ENCODE measurements at places on chromosomes 11 and 22.

DNA sequence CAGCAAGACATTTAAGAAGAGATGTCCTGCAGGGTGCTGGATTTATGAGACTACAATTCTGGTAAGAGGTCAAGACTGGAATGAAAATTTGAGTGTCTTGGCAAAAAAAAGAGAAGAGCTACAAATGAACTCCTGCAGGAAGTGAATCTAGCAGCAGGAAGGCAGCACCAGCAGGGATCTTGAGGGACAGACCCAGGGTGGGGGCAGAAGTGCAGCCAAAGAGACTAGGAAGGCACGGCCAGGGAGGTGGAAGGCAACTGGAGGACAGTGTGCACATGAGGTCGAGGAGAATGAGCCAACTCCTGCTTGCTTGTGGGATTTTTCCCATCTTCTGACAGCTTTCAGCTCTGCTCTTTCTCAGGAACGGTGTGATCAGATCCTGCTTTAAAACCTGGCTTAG, 263.2 kb downstream of the BUD13 start:
- no peak for DNase-seq

GRCh38 chr22:20268279-20269012, at the start of gene RTN4R:
Gene RTN4R, minus strand, starts transcription at chr22:20268318. Its CDS starts 226 bp downstream, at chr22:20268092.
- DNase-seq: peak; percentile 55

DNA sequence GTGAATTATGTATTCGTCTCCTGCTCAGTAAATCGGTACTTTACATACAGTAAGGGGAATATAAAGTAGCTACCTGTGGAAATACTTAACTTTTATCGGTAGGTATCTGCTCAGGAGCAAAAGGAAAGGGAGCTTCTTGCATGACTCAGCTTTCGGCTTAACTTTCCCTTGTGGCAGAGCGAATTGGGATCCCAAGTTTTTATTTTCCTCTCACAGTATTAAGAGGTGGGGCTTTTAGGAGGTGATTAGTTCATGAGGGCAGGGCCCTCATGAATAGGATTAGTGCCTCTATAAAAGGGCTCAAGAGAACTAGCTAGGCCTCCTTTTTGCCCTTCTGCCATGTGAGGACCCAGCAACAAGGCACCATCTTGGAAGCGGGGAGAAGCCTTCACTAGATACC, 18.7 kb downstream of the RCN1 start:
- no peak for DNase-seq

GRCh38 chr11:66556086-66556485, 9.4 kb downstream of the ACTN3 start:
- no peak for DNase-seq

DNA sequence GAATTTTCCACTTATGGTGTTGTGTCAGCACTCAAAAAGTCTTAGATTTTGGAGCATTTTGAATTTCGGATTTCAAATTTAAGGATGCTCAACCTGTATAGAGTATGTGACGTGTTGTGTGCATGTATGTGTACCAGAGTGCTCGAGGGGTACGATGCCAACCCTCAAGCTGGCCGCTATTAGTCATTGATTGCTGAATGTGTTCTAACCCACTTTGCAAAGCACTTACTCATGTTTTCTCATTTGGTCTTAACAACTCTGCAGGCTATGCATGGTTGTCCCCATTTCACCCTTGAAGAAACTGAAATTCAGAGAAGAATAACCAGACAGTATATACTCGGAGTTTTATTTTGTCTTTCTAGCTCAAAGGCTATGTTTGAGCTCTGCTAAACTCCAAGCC, 196.4 kb upstream of the TENM4 start:
- no peak for DNase-seq

- DNase-seq: no peak
These were observed 64.7 kb downstream of the BDNF start for GRCh38 chr11:27635567-27636037.

All from T-helper 9 cell (primary cell).